Stimulated activated CD4-positive, alpha-beta T cell treated with anti-CD3 and anti-CD28 coated beads, TNF-alpha, amount 100 ng/mL, for 1 hour (primary cell): ENCODE measurements at places on chromosomes 5 and 9.

GRCh38 chr5:139901251-139901575 is 105.6 kb downstream of the PSD2 start:
- DNase-seq = no peak

GRCh38 chr5:80346055-80346454 is 26.3 kb downstream of the SPZ1 start:
- DNase-seq = no peak

DNA sequence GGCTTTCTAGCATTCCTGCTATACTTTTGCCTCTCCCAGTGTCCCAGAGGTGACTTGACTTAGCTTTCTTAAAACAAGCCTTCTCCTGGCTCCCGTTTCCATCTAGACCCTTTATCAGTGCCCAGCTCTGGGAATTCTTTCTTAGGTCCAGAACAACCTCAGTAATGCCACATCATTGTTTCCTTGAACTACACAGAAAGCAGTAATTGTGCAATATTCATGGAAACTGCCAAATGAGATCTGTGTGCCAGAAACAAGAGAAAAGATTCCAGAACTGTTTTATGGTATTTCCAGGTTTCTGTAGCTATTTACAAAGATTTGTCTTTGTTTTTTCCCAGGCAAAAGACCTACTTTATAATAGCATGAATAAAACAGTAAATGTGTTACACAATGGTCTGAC is 391.3 kb downstream of the SLCO4C1 start:
- DNase-seq = no peak

DNA sequence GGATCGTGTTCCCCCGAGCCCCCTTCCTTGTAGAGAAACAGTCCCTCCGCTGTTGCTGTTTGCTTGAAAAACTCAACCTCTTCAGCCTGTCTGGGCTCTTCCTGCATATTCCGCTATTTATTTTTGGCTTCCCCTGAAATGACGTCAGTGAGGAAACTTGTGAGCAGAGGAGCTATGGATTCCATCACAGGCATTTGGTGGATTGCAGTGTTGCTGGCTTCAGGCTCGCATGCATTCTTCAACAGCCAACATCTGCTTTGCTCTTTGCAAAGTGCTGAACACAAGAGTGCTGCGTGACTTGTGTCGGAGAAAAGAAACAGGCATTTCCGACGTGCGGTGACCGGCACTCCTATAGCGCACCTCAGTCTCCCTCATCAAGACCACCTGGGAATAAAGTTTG is 232.7 kb downstream of the RFK start:
- DNase-seq = no peak

GRCh38 chr9:847505-847904 is 6.0 kb downstream of the DMRT1 start:
- no peak for DNase-seq
